ENCODE measurements at places on chromosomes 16 and 17.

DNA sequence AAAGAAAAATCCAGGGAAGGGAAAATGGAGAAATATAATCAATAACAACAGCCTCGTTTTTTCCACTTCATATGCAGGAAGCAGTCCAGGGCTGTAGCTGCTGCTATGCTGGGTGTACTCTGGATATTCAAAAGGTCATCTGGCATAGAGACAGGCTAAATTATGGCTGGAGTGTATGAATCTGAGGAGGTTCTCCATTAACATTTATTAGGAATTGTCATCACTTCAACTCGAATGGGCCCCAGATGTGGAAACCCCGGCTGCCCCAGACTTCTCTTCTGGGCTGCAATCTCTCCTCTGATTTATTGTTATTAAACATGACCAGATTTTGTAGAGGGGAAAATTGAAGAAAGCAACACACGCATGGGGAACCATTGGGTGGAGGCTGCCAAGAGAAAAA is 33.5 kb upstream of the SKAP1 start:
- DNase-seq: no peak

GRCh38 chr17:6596941-6597340 is 40.6 kb upstream of the PITPNM3 start:
- no peak for DNase-seq

GRCh38 chr16:19753815-19754643 is 36.0 kb downstream of the IQCK start:
- DNase-seq: no peak

GRCh38 chr17:43550754-43551153 is 4.6 kb upstream of the ETV4 start:
- DNase-seq: no peak

GRCh38 chr17:58586009-58586644 is 71.7 kb upstream of the MTMR4 start:
- DNase-seq: no peak

All from midbrain (tissue), 1 donor.